ENCODE measurements at places on chromosomes 3 and 15. TPM values are rescaled to one million over a fixed set of nuclear protein-coding genes. Genes with fewer than 3 reads are reported as not detected.

DNA sequence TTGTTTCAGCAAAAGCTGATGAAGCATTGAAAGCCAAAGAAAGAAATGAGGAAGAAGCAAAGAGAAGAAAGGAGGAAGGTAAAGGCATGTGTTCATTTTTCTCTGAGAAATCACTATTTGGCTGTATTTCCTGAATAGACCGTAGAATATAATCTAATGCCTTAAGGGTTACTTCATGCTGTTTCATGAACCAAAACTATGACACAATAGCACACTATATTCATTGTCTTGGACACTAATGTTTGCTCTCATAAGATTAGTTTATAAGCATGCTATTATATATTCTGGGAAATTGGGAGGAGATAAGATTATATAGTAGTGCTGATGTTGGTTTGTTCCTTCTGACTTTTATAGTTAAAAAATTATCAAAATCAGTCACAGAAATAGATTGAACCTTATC, 110.1 kb upstream of the MLF1 start:
- no peak for DNase-seq

DNA sequence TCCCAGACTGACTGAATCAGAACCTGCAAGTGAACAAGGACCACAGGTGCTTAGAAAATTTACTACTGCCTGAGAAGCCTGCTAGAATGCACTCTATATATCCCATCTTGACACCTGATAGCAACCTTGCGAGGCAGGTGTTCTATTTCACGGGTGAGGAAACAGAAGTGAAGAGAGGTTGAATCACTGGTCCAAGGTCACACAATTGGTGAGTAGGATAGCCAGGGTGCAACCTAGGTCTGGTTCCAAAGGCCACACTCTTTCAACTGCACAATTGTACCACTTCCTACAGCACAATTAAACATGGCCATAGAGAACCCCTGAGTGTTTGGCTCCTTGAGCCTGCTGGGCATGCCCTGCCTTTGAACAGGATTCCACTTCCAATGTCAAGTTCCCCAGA, 87.0 kb downstream of the RAB11A start:
- DNase-seq: no peak

RTP4 gene
- total RNA-seq: 0.18 TPM

DNA sequence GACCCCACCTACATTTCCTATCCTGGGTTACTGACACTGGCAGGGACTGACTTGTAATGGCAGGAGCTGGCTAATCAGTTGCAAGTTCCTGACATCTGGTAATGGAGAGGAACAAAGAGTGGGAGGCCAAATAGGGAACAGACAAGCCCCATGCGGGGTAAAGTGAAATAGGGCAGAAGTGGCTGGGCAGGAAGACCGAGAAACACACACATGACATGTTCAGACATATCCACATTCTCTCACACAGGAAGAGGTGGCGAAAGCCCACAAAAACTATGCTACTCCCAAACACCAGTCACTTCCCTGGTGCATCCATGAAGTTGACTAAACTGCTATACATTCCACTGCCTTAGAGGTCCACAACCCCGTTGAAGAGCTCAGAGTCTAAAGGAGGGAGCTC, 394.1 kb upstream of the TBL1XR1 start:
- no peak for DNase-seq

GRCh38 chr3:119783255-119783654, 1.4 kb downstream of the NR1I2 start:
- no peak for DNase-seq

GRCh38 chr3:197253238-197253947, 45.0 kb downstream of the DLG1 start:
- DNase-seq: no peak

DNA sequence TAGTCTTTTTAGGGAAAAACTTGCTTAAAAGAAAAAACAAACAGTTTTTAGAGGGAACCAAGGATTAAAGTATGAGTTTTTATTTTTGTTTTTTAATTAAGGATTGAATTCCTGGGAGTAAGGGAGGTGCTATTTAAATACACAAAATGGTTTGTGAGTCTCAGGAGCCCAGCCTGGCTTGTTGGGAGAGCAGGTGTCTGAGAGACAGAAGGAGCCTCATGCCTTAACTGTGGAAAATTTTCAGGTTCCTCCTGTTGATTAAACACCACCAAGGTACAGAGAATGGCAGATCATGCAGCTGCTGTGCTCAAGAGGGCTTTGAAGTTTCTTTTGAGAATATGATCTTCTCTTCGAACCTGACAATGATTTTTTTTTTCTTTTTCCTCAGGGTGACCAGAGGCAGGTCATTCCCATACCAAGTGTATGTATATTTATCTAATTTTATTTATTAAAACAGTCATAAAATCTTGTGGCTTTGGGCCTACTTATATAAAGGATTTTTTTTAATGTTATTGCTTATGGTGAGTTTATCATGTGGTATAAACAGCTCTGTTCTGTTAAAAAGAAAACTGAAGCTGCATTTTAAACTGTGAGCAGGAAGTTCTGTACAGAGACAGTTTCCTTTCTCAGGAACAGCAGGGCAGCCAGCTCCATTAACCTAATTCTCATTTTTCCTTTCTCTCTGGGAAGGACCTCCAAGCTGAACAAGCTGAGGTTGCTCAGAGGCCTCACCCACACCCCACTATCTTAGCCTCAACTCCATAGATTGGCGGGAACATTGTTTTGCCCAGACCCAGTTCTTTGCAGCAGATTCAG, 33.7 kb upstream of the VILL start:
- DNase-seq: peak; percentile 40

- DNase-seq: no peak
These were observed 5.5 kb downstream of the LMOD3 start for GRCh38 chr3:69116897-69117296.

DNA sequence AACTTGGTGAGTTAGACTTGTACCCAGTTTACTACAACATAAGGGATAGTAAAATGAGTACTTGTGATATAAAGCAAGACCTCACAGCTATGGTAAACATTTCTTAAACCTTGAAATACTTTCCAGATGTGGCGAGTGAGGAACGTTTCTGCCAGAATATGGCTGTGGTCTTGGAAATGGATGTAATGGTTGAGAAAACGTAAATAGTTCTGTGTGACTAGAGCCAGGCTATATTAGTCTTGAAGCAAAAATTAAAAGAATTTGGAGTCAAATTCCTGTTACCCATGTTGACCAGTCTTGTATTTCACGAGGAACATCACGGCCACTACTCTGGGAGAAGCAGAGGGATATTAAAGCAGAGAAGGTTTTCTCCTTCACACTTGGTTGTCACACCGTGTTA, 15.3 kb downstream of the OR4F15 start:
- no peak for DNase-seq

C3orf85 gene
- not detected for total RNA-seq

DNA sequence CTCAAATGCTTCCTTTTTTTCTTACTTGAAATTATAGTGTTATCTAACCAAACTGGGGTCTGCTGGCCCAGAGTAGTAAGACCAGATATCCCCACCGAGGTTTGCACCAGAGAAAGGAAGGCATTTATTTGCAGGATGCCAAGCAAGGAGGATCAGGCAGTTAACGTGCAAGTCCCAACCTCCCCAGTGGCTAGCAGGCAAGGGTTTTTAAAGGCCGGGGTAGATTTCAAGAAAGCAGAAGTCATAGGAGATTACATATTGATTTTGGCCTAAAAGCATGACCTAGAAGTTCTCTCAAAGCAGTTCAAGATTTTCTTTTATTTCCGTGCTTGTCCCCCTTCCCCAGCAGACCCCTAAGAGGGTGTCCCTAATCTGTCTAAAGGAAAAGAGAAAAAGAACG, 32.8 kb upstream of the STRIT1 start:
- DNase-seq: no peak

MUC13 gene
- total RNA-seq: 0.18 TPM

PATL2 gene
- 1.1 TPM for total RNA-seq

DNA sequence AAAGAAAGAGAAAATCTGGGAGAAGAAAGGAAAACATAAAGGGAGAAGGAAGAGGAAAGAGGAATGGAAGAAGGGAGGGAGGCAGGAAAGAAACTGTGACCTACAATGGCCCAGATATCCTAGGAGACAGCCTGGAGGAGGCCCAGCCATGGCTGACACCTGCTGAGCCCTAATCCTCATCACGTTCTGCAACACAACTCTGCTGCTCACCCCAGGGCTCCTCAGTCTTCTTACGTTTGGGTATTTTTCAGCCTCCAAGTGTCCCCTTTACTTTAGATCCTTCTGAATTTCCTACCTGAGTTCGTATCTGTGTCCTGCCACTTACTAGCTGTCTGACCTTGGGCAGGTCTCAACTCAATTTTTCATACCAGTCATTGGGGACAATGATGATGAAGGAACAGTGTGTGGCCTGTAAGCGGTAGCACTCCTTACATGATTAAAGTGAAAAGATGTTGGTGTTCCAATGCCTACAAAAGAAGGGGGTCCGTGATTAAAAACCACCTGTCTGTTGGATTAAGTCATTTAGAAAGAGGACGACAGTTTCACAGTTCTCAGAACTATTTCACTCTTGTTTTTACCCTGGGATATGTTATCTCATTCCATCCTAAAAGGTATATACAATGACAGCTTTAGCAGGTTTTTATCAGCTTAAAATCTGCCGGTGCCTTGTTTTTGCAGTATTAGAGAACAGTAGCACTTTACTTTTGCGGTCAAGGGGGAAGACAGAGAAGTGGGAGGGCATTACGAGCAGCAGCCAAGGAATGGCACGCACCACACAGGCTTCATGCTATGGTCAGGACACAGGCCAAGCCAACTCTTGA, 47.4 kb downstream of the CCR4 start:
- DNase-seq: no peak

- no peak for DNase-seq
These were observed 597 bp downstream of the P2RY12 start for GRCh38 chr3:151383956-151384355.

All from cerebellum (tissue), 4 donors.